Activated T-cell treated with anti-CD3 and anti-CD28 coated beads for 24 hours (primary cell): ENCODE measurements at places on chromosomes 7 and 10.

- no peak for DNase-seq
These were observed 31.2 kb downstream of the ZNRF2 start for GRCh38 chr7:30315589-30315988.

DNA sequence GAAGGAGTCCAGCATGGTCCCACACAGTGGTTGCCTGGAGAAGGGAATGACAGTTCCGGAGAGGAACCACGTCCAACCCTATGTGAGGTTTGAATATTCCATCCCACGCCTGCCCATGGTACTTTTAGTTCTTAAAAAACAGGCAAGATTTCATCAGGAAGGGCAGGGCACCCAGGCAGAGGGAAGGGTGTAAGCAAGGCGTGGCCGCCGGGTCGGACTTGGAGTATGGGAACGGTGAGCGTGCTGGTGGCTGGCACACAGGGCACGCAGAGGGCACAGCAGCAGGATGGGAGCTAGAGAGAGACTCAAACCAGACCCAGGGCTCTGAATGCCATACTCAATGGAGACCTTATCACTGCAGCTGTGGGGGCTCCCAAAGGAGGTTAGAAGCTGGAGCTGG, 34.3 kb downstream of the FAM53B start:
- DNase-seq, result no peak

- no peak for DNase-seq
These were observed 360.4 kb upstream of the CELF2 start for GRCh38 chr10:10657139-10657760.

DNA sequence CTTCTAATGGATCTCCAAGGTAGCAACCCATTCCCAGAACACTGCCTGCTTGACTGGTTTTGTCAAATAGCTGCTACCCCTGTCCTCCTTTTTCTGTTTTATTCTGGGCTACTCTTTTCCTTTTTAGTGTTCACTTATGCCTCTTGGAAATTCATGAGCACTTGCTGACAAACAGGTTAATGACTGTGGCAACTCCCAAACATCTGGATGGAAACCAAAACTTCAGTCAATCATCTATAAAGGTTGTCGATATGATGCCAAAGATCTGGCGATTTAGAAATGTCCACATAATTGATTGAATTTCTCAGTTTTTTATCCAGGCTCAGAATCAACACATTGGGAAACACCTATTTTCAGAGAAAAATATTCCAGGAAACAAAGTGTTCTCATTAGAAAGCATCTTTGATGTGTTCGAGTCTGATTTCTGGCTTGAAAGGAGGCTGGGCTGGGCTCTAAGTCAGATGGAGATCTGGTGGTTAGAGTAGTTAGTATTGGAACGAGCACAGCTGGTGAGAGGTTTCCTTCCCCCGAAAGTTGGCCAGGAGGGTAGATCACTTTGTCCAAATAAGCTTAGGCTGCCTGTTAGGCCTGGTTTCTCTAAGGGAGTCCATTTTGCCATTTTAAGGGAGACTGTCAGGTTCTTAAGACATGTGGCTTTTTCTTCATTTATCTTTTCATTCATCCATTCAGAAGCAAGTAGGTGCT, 17.8 kb downstream of the PAX2 start:
- no peak for DNase-seq

- DNase-seq, result no peak
These were observed 97.9 kb upstream of the PALS2 start for GRCh38 chr7:24475166-24475961.

DNA sequence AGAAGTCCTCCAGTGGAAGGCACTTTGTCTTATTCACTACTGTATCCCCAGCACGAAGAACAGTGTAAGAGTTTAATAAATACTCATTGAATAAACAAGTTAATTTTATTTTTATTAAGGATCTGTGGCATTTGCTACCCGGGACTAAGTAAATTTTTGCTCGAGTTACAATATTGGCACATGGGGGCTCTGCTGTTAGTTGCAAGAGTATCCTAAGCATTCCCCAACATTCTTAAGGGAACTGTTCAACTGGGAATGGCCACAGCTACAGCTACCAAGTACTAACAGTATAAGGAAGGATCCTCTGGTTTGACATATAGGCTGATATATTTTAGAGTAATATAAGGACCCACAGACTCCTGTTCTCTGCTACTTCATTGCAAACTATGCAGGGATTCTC, 8.7 kb upstream of the LRRTM3 start:
- no peak for DNase-seq

DNA sequence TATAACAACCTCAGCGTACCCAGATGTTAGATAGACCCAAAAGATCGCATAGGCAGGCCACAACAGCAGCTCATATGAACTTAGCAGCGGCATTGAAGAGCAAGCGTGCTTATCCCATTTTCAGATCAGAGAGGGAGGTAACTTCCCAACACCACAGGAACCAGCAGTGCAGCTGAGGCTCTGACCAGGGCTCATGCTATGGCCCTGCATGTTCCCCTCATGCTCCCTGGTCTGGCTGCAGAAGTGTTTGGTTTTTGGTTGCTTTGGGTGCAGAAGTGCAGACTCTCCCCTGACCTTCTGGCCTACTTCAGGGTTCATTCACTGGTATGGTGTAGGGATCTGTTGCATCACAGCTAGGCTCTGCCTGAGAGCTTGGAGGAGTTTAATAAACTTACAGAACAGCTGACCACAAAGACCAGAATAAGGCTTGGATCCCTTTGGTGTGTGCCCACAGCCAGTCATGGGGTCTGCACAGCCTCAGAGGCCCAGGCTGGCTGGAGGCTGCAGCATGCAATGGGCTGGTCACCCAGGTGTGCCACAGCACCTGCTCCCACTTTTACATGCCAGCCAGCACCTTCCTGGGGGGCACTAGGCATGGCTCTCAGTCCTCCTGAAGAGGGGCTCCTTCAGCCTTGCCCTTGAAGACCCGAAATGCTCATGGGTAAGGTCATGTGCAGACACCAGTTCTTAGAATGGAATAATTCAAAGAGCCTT, 9.1 kb upstream of the CXCL12 start:
- DNase-seq, result no peak

DNA sequence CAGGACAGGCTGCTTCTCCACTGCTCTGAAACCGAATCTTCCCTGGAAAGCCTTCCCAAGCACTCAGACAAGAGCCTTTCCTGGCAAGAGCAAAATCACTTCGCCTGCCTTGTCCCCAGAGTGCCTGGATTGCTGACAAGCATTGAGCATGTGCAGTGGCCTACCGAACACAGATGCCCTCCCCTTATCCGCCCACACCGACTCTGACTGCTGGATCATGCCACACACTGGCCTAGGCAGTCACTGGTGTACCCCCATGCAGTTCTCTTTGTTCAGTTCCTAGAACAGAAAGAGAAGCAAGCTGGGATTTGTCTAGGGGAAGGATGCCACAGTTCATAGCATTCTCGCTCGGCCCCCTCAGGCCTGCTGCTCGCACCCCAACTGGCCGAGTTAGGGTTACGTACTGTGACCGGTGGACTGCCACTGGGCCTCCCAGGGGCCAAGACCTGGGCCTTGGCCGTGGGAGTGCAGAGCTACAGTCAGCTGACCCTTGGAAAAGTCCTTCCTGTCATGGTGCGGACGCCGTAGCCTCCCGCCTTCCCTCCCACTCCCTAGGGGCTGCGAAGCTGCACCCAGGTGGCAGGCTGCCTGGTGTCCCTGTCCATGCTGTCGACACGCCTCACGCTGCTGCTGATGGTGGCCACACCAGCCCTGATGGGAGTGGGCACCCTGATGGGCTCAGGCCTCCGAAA, 6.9 kb downstream of the ABCB8 start:
- no peak for DNase-seq

DNA sequence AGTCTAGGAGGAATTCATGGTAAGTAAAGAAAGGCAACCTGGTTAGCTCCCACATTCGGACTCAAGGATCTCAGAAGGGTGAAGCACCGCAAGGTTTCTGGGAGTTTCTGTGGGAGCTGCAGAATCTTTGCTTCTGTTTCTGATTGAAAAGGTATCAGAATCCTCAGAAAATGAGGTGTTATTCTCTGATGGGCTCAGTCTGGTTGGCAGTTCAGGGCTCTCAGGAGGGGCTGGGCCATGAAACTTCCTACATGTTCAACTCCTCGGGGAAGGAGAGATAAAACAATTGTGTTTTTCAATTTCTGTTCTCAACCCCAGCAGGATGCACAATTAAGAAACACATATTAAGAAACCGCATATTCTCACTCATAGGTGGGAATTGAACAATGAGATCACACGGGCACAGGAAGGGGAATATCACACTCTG, 9.1 kb downstream of the OR2A7 start:
- no peak for DNase-seq

DNA sequence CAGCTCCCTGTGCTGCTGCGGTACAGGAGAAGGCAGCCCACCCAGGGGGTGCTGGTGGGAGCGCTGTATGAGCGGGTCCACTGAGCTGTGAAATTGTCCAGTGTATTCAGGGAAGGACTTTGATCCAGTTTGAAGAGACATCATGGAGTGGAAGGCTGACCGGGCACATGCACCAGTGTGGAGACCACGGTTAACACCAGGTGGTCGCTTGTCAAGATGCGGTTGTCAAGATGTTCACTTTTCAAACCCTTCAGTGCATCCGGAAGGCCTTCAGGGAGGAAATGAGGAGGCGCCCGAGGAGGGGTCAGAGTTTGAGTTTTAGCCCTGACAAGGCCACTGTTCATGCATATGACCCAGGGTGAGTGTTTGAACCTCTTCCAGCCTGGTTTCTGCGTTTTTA, 6.1 kb downstream of the DOCK1 start:
- no peak for DNase-seq

DNA sequence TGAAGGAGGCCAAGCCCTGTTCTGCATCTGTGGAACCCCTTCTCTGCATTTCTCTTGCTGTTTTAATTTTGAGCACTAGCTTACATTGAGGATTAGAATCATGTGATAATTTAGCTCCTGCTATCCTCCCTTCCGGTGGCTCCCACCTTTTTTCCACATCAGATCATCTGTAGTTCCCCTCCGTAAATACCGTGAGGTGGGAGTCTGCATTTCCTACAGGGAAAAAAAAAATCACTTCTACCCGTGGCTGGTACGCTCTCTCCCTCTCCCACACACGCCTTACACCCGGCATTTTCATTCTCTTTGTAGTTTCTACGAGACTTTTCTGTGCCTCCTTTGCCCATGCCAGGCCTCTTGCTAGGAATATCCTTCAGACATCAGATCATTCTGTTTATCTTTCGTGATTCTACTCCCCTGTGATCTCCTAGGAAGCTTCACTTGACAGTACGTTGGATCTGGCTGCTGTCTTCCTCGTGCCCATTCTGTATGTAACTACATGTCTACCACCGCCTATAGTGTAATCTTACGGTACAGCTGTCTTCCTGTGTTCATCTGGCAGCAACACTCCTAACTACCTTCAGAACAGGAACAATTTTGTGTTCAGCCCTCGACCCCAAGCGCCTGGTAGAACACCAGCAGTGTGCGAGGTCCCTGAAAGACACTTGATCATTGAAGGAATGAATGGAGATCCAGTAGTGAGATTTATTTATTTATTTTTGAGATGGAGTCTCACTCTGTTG, 41.7 kb upstream of the OCM start:
- no peak for DNase-seq

- no peak for DNase-seq
These were observed 197.3 kb upstream of the PLXNA4 start for GRCh38 chr7:132773527-132773956.

- no peak for DNase-seq
These were observed 57.1 kb downstream of the AOAH start for GRCh38 chr7:36667007-36667745.

DNA sequence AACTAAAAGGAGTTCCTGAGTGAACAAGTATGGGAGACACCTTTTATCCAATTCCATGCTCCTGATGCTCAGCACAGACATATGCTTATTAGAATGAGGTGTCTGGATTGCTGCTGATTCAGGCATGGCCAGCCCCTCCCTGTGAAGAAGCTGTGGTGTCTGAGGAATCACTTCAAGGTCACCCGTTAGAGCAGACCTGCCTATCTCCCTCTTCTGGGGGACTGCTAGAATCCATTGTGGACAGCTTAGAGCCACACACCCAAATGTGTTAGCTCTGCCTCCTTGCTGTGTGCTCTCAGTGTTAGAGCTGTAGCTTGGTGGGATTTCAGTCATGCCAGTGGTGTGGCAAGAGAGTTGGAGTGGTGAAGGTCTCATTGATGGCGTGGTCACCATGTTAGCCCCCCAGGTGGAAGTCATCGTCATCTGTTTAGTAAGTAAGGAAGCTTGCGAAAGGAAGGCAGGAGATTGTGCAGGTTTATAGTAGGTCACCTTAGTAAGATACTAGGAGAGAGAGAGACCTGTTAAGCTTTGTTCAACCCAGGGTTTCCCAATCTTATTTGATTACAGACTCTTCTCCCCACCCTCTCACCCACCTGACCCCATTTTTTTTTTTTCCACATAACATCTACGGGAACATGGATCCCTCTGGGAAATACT, 12.8 kb downstream of the PRXL2A start:
- DNase-seq, result no peak

DNA sequence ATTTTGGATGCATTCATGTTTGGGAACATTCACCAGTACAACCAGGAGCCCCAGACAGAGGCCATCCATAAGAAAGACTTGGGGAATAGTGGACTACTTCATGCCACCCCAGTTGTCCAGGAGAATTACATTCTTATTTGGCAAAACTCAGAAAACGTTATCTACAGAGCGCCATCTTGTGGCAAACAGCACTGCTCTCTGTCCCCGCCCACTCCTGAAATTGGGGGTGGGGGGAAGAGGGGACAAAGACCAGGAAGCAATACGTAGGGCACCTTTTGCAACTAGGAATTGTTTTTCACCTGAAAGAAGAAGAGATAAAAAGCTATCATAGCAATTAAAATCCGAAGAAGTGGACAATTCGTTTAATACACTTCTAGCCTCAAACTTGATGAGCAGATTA, 134.6 kb upstream of the MGMT start:
- DNase-seq, result no peak

DNA sequence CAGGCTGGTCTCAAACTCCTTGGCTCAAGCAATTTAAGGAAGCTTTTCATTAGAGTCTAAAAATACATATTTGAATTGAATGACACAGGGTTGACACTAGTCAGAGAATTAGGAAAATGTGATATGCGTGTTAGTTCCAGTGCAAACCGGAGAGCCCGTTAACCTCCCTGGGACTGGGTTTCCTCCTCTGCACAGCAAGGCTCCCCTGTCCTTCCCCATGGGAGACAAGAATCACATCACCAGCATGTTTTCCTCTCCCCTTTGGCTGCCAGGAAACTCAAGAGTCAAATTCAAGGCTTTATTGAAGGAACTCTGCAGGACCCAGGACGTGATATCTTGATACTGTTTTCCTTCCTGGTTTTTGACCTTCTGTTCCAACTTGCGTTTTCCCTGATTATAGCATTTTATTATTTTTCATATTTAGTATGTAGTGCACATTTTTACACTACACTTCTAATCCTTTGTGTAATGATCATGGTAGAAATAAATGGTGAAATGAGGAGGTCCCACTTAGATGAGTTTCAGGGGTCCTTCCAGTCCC, 24.9 kb downstream of the GSTO2 start:
- DNase-seq, result no peak

DNA sequence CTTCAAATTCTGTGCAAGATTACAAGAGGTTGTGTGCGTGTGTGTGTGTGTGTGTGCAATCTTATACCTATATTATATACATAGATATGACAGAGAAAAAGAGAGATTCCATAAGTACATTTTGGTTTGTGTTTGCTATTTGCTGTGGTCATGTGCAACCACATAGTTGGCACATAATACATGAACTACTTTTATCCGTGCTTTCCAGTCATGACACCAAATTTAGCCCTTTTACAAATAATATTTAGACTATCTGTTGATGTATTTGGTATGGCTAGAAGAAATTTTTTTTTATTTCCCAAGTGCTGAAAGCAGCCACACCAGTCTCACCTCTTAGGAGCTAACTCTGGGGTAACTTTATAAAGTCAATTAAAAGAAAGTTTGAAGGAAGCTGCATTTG, 63.5 kb upstream of the EGFR start:
- DNase-seq, result no peak
